ENCODE measurements at places on chromosomes 2 and 18.

- DNase-seq, result peak; percentile 43
These were observed 21.2 kb downstream of the ADRA2B start for GRCh38 chr2:96095116-96095636.

DNA sequence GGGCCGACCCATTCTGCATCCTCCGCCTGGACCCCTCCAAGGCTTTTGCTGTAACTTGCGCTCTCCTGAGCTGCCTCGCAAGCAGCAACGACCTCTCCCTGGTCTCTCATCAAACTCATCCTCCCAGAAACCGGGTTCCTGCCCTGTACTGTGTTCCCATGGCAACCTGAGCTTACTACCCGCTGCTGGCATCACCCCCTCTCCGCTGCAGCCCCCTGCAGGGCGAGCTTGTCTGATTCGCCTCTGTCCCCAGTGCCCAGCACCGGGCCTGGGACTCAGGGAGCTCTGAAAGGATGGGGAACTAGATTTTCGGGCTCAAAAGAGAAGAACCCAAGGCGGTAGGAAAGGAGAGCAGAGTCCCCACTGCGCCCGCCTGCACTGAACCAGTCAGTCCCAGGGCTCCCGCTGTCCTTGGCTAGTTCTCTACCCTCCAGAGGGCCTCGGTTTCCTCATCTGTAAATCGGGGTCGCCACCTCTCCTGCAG, 463 bp downstream of the HS1BP3 start:
- peak; percentile 43 for DNase-seq

DNA sequence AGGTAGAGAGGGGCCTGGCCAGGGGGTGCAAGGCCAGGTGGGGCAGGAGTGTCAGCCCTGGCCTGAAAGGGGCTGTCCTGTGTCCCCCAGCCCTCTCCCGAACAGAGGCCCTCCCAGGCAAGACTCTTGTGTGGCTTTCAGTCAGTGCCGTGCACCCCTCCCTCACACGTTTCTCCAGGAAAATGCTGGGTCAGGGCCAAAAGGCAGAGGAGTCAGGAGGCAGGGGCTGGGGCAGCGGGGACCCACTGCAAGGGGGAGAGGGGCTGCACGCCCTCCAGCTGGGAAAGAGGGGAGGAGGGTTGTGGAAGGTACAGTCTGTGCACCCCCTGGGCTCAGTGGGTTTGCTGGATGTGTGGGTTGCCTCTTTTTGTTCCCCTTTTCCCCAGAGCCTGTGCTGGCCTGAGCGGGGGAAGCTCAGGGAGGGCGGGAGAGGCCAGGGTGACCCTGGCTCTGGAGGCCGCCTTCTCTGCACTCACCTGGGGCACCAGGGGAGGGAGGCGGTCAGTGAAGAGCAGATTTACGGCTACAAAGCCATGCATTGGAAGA, 4.1 kb downstream of the KCNF1 start:
- DNase-seq, result no peak

GRCh38 chr18:49277395-49278036, 182.9 kb downstream of the DYM start:
- no peak for DNase-seq

DNA sequence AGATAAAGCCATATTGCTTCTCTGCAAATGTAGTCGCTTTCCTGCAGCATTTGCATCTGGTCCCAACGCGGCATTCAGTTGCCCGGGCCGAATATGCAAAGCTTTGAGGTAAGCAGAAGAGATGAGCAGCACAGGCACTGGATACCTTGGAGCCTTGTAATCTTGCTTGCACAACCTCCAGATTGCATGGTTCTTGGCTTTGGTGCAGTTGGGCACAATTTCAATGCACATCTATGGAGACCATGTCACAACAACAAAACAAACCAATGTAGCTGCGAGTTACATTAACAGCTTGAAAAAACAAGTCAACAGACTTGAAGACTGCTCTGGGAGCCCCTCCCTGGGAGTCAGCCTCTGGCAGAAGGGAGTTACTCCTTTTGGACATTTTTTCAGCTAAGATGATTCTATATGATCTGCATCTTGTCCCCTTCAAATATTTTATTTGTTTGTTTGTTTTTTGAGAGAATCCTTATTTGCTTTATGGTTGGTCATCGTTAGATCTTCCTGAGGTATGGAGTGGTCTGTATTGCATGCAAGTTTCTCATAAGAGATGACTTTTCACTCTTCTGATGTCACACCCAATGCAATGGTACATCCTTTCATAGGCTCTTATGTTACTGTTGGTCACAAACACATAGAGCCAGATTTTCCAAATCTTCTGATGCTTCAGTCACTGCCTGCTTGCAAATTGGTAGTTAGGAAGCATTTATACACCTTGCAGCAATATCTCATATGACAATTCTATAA, 113.5 kb downstream of the EFEMP1 start:
- DNase-seq, result no peak

- DNase-seq, result no peak
These were observed 638 bp downstream of the ST3GAL5 start for GRCh38 chr2:85888020-85888683.

DNA sequence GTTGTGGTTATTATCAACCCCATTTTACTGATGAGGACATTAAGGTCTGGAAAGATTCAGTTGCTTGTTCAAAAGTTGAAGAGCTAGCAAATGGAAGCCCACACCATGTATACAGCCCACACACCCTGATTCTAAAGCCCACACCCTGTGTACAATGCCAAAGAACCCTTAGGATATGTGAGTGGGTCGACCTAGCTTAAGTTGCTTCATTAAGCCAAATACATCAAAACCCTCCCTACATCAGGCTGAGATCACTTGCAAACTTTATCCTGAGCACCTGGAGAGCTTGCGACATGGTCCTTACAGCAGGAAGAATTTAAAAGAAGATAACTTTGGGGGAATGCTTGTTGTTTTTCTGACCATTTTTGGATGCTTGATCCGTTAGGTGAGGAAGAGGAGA, 435 bp upstream of the ARHGAP25 start:
- DNase-seq, result no peak

DNA sequence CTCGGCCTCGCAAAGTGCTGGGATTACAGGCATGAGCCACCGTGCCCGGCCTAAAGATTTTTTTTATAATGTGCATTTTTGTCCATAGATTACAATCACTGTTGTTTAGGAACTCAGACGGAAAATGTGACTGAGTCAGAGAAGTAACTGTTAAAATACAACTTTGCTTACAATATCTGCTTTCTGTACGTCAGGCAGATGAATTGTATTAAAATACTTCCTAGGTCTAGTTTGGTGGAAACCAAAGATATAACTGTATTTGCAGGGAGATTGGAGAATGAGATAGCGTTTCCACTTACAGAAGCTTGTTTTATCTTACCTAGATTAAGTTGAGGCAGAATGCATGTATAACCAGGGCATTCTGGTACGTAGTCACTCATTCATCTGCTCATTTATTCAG, 36.7 kb downstream of the ASAP2 start:
- no peak for DNase-seq

- no peak for DNase-seq
These were observed 17.4 kb upstream of the FECH start for GRCh38 chr18:57603871-57604270.

GRCh38 chr2:138023976-138024375, 59.7 kb downstream of the HNMT start:
- no peak for DNase-seq

- DNase-seq, result peak; percentile 71
These were observed at the start of gene TMEM37 for GRCh38 chr2:119431155-119431975. Gene TMEM37 (plus strand): TSS chr2:119431854. CDS start chr2:119431904, 50 bp downstream.

DNA sequence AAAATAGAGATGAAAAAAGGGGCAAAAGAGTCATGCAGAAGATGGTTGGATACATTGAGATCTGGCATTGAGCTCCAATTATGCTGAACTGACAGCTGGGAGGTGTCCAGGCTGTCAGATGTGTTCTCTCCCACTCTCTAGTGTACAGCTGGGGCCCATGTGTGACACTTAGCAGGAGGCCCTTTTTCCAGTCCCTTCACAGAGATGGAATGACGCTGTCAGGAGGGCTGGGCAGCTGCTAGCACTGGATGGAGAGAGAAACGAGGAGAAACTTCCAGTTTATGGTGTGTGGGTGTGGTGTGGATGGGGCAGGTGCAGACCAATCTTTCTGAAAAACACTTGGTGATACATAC, 437.7 kb upstream of the HS6ST1 start:
- no peak for DNase-seq

GRCh38 chr2:229578052-229578846, 136.1 kb downstream of the DNER start:
- no peak for DNase-seq

- DNase-seq, result no peak
These were observed 24.7 kb upstream of the NMUR1 start for GRCh38 chr2:231554748-231555545.

- no peak for DNase-seq
These were observed 1185.6 kb upstream of the CELF4 start for GRCh38 chr18:38751211-38751610.

DNA sequence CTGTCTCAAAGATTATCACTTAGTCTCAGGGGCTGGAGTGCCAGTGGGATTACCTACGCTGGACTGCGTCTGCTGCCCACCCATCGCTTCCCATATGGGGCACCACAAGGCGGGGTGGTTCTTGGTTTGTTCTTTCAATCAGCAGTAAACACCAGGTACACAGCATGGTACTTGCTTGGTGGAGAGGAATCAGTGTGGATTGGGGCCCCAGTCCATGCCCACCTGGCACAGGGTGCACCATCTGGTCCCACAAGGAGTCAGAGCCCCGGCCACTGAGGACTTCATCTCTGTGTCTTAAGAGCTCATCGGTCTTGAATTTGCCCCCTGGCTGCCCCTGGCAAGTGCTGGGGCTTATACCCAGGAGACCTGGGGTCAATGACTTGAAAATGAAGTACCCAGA, 96.2 kb downstream of the GLI2 start:
- DNase-seq, result no peak

DNA sequence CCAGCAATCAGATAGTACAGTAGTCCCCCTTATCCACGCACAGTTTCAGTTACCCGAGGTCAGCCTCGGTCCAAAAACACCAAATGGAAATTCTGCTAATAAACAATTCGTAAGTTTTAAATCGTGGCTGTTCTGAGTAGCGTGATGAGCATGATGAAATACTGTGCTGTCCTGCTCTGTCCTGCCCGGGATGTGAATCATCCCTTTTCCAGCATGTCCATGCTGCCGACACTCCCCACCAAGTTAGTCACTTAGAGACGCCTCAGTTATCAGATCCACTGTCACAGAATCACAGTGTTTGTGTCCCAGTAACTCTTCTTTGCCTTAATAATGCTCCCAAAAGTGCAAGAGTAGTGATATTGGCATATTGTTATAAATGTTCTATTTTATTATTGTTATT, 62.1 kb downstream of the MEX3C start:
- no peak for DNase-seq

DNA sequence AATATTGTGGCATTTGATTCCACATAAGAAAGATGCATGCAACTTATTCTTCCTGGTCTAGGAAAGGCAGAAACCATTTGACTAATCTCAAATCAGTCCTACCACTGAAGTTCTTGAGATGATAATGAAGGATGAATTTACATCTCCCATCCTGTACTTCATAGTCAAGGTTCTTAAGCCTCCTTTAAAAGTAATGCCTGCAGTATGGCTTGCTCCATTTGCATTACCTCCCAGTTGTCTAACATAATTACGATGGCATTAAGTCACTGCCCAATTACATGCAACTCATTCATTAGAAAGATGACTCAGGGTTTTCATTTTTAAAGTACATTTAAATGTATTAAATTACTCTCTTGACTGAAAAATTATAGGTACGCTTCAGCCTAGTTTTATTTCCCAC, 32.2 kb downstream of the THADA start:
- no peak for DNase-seq

DNA sequence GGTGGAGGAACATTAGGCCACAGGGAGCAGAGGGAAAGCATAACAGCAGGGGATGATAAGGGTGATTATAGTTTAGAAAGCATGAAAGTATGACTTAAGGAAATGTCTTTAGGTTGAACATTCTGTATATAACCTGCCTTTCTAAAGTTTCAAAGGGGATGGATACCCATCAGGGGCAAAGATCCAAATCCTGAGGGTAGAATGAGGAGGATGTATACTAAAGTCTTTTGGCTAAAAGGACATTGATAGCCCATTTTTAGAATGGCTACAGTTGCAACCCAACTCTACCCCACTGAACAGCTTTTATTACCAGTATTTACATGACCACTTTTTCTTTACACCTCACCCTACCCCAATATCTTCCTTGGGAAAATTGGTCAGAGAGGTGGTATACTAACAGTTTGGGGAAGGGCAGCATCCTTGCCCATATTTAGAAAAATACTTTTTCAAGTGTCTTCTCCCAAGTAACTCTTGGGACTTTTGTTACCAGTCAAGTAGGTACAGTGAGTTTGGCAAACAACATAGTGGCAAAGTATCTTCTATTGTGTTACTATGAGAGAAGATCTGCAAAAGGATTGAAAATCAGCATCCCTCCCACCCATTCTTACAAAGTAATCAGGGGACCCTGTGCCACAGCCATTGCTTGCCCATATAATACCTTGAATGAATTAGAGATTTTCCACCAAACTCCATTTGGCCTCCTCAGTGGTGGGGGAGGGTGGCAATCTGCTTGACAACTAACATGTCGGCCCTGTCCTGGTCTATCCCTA, 8.3 kb downstream of the MAT2A start:
- no peak for DNase-seq

- DNase-seq, result no peak
These were observed 37.4 kb downstream of the ARL4C start for GRCh38 chr2:234459401-234460009.

DNA sequence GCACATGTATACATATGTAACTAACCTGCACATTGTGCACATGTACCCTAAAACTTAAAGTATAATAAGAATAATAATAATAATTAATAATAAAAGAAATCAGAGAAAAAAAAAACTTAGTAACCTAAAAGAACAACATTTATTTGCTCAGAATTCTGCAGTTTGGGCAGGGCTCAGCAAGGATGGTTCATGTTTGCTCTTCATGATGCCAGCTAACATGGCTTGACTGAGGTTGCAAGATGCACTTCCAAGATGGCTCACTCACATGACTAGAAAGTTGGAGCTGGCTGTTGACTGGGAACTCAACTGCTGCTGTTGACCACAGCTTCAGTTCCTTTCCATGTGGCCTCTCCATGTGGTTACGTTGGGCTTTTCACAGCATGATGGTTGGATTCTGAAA, 56.4 kb downstream of the KLHL29 start:
- no peak for DNase-seq

GRCh38 chr2:102922321-102922720, 160.5 kb downstream of the TMEM182 start:
- DNase-seq, result no peak
